ENCODE measurements at places on chromosomes 2 and 18.

GRCh38 chr2:211159972-211160371, 603.6 kb downstream of the CPS1 start:
- no peaks in the 10 kb centered on the region for H3K36me3 ChIP-seq
- H3K27ac ChIP-seq, result no peak overlapping the region
- DNase-seq, result no peak
- no peaks in the 10 kb centered on the region for H3K27me3 ChIP-seq
- no peak overlapping the region for H3K4me3 ChIP-seq
- H3K4me1 ChIP-seq, result no peaks in the 10 kb centered on the region

DNA sequence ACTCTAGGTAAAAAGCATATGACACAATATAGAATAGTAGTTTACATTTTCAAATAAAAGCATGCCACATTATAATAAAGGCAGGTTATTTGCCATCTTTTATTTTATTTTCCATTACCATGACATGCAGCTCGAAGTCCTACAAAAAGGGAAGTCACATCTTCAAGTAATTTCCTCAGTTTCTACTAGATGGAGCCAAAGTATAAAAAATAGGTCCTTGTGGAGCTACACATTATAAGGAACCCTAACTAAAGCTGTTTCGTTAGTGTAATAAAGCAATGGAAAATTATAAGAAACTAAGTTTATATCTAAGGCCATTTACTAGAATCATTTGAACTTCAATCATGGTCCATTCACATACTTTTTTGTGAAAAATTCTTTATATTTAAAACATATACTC, 674.5 kb downstream of the KCNJ3 start:
- H3K36me3 ChIP-seq, result no peaks in the 10 kb centered on the region
- DNase-seq, result no peak
- no peak overlapping the region for H3K27ac ChIP-seq
- no peak overlapping the region for H3K4me3 ChIP-seq

DNA sequence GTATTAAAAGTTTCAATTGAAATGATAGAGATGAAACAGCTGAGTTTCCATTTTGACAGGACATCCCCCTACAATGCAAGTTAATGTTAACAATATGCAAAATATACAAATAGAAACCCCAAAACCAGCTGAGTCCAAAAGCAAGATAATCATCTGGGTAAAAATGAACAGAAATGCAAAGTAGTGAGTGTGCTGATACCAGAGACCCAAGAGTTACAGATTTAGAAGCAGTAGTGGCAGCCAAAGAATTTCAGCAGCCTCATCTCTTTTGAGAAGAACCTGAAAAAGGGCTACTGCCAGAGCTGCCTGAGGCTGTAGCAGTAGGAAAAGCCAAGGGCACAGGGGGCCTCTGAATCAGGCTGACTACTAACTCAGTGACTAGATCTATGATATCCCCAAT, 82.6 kb downstream of the THADA start:
- H3K27me3 ChIP-seq, result no peaks in the 10 kb centered on the region
- H3K27ac ChIP-seq, result no peak overlapping the region
- peaks cover 2% of the 10 kb centered on the region for H3K36me3 ChIP-seq
- no peak for DNase-seq
- H3K4me3 ChIP-seq, result no peak overlapping the region

DNA sequence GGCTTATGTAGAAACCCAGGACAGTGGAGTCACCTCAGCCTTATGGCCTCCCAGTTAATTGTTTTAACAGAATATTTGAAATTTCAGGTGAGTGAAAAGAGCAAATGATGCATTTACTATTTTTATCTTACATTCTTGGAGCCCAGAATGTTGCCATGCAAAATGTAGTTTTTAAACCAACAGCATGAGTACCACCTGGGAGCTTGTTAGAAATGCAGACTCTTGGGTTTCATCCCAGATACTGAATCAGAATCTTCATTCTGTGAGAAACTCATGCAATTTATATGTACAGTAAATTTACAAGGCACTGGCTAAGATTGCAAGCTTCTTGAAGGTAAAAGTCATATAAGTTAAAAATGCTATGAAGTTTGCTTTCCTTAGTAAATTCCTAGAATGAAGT, 654.5 kb upstream of the CDH2 start:
- DNase-seq, result no peak
- H3K4me1 ChIP-seq, result peaks cover 19% of the 10 kb centered on the region
- H3K4me3 ChIP-seq, result no peak overlapping the region
- no peaks in the 10 kb centered on the region for H3K27me3 ChIP-seq
- no peaks in the 10 kb centered on the region for H3K36me3 ChIP-seq

DNA sequence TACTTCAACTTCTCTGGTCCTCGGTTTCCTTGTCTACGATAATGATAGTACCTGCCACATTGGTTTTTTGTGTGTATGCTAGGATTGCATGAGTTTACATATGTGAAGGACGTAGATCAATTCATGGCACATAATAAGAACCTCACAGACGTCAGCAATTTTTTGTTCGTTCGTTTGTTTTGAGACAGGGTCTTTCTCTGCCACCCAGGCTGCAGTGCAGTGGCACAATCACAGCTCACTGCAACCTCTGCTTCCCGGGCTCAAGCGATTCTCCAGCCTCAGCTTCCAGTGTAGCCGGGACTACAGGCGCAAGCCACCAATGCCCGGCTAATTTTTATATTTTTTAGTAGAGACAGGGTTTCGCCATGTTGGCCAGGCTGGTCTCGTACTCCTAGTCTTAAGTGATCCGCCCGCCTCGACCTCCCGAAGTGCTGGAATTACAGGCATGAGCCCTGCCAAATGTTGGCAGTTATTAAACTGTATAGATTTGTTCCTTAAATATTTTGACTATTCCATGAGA, 756 bp upstream of the SLC35F5 start:
- peaks cover 3% of the 10 kb centered on the region for H3K27me3 ChIP-seq
- peak overlapping the region; percentile 100 for H3K4me3 ChIP-seq
- H3K36me3 ChIP-seq, result peaks cover 4% of the 10 kb centered on the region

DNA sequence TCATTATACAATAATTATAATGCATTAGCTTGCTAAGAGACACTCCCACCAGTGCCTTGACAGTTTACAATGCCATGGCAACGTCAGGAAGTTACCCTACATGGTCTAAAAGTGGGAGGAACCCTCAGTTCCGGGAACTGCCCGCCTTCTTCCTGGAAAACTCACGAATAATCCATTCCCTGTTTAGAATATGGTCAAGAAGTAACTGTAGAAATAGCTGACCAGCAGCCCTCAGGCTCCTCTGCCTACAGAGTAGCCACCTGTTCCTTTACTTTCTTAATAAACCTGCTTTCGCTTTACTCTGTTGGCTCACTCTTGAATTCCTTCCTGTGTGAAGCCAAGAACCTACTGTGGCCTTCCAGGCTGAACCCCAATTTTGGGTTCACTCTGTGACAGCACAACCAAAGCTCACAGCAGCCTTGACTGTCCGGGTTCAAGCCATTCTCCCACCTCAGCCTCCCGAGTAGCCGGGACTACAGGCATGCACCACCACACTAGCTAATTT, 20.0 kb upstream of the PTPN2 start:
- peaks cover 15% of the 10 kb centered on the region for H3K4me1 ChIP-seq
- H3K36me3 ChIP-seq, result no peaks in the 10 kb centered on the region
- H3K4me3 ChIP-seq, result no peak overlapping the region
- peaks cover 3% of the 10 kb centered on the region for H3K27me3 ChIP-seq
- no peak for DNase-seq
- no peak overlapping the region for H3K27ac ChIP-seq

- no peaks in the 10 kb centered on the region for H3K36me3 ChIP-seq
- H3K27ac ChIP-seq, result no peak overlapping the region
Measured at GRCh38 chr2:222452422-222452950, 28.1 kb downstream of the SGPP2 start.

DNA sequence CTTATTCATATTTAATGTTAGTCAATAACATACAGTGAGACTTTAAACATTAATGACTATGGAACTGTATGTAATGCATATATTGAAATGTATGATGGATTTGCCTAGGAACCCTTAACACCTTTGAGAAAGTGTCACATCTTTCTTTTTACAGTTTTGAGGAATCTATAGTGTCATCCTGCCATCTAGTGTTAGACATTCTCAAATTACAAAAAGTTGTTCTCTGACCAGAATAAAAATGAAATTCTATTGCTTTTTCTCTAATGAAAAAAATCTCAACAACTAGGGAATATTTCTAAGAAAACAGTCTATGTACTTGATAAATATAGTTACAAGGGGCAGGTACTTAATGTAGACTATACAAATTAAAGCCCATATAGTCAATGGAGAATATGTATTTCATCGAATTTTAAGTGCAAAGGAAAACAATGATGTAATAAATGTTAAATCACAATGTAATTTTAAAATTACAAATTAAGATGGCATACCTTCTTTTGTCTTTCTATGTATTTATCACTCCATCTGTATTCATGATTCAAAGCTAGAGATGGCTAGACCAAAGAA, 5.1 kb upstream of the CALCRL start:
- peaks cover 6% of the 10 kb centered on the region for H3K36me3 ChIP-seq
- peaks cover 7% of the 10 kb centered on the region for H3K4me1 ChIP-seq
- DNase-seq, result no peak
- H3K27ac ChIP-seq, result no peak overlapping the region

GRCh38 chr2:31318361-31319336, 84.7 kb downstream of the EHD3 start:
- H3K4me1 ChIP-seq, result peaks cover 12% of the 10 kb centered on the region
- no peak overlapping the region for H3K4me3 ChIP-seq
- H3K27ac ChIP-seq, result no peak overlapping the region

DNA sequence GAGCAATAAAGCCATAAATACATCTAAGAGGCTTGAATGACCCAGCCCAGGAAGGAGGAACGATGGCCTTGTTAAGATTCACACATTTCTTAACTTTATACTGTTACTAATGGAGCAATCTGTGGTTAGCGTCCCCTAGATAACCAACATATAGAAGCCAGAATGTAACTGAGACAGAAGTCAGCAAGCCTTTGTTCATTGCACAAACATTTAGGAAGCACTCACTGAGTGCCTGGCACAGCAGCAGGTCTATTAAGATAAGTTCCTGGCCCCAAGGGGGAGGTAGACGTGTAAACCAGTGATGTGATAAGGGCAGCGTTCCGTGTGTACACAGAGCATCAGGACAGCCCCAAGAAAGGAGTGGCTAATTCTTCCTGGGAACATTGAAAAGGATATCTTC, 63.6 kb upstream of the ATL2 start:
- H3K27ac ChIP-seq, result no peak overlapping the region
- no peaks in the 10 kb centered on the region for H3K36me3 ChIP-seq
- peaks cover 2% of the 10 kb centered on the region for H3K4me1 ChIP-seq
- no peak overlapping the region for H3K4me3 ChIP-seq
- H3K27me3 ChIP-seq, result peaks cover 8% of the 10 kb centered on the region

- no peaks in the 10 kb centered on the region for H3K4me1 ChIP-seq
- peaks cover 4% of the 10 kb centered on the region for H3K36me3 ChIP-seq
- no peak for DNase-seq
- H3K27ac ChIP-seq, result no peak overlapping the region
- no peak overlapping the region for H3K4me3 ChIP-seq
Measured at GRCh38 chr2:234879671-234880455, 72.0 kb upstream of the SH3BP4 start.

GRCh38 chr2:164479460-164479859, 141.8 kb downstream of the GRB14 start:
- H3K27ac ChIP-seq, result no peak overlapping the region
- DNase-seq, result peak; percentile 53
- no peaks in the 10 kb centered on the region for H3K27me3 ChIP-seq
- H3K4me3 ChIP-seq, result no peak overlapping the region
- no peaks in the 10 kb centered on the region for H3K36me3 ChIP-seq

GRCh38 chr18:59055345-59056032, 84.2 kb upstream of the SEC11C start:
- DNase-seq, result no peak
- H3K36me3 ChIP-seq, result no peaks in the 10 kb centered on the region
- H3K27me3 ChIP-seq, result peaks cover 6% of the 10 kb centered on the region
- H3K4me1 ChIP-seq, result peaks cover 11% of the 10 kb centered on the region

- no peaks in the 10 kb centered on the region for H3K36me3 ChIP-seq
- no peak overlapping the region for H3K4me3 ChIP-seq
- H3K4me1 ChIP-seq, result peaks cover 26% of the 10 kb centered on the region
- no peak for DNase-seq
- H3K27ac ChIP-seq, result no peak overlapping the region
- H3K27me3 ChIP-seq, result no peaks in the 10 kb centered on the region
Measured at GRCh38 chr2:177669201-177669600, 276.6 kb downstream of the AGPS start.

- H3K27me3 ChIP-seq, result no peaks in the 10 kb centered on the region
- H3K4me1 ChIP-seq, result peaks cover 4% of the 10 kb centered on the region
- no peak for DNase-seq
- no peaks in the 10 kb centered on the region for H3K36me3 ChIP-seq
Measured at GRCh38 chr2:187986390-187987105, 305.1 kb upstream of the GULP1 start.

DNA sequence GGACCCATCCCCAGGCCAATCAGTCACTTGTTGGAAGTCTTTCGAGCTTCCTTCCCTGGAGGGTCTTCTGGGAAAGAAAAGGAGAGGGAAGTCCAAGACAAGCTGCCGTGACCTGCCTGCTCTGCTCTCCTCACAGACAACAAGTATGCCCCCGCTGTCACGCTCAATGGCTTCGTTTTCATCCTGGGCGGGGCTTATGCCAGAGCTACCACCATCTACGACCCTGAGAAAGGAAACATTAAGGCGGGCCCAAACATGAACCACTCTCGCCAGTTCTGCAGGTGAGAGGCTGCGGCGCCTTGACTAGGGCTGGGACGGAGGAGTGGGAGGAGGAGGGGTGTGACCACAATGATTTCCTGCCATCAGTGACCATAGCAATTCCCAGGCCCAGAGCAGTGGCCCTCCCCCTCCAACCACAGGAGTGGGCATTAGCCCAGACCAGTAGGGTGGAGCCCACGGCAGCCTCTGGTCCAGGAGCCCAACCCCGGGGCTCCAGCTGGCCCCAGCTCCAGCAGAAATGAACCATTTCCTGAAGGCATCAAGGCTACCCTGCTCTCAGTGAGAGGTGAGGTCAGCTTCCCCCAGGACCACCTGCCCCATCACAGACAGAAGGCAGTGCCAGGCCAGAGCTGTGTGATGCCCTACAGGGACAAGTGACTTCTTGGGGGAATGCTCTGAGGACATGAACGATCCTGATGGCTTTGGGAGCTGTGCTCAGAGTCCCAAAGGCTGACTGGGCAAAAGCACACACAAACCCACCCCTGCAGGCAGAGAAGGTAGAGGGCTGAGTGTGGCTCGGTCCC, 223.1 kb downstream of the ATAD2B start:
- peaks cover 44% of the 10 kb centered on the region for H3K36me3 ChIP-seq
- no peak for DNase-seq

- H3K36me3 ChIP-seq, result no peaks in the 10 kb centered on the region
- DNase-seq, result no peak
- H3K4me1 ChIP-seq, result no peaks in the 10 kb centered on the region
Measured at GRCh38 chr2:55431982-55432627, 12.4 kb upstream of the CCDC88A start.

DNA sequence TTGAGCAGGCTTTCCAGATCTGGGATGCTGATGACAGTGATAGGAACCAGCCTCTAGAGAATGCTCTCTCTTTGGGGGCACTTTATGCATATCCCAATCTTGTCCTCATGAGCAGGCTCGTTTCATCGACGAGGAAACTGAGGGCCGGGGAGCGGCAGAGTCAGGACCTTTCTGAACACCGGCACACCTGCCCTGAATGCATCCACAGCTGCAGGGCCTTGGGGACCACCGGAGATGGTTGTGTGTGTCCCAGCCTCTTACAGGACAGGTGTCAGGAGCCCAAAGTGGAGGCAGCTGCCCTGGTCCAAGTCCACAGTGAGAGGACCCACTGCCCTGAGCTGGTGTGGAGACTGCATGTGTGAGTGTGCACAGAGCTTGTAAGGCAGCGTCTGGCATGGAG, 47.6 kb upstream of the FAHD2A start:
- no peaks in the 10 kb centered on the region for H3K36me3 ChIP-seq
- no peak for DNase-seq
- H3K4me3 ChIP-seq, result no peak overlapping the region

Data from endothelial cell (in vitro differentiated cells).